ENCODE measurements at places on chromosomes 7 and 10. TPM values are rescaled to one million over a fixed set of nuclear protein-coding genes. Genes with fewer than 3 reads are reported as not detected.
A peak's percentile ranks its signal among the peaks of the same experiment; 100 is the strongest.

The YKT6 gene
- total RNA-seq = 43.8 TPM

The GUSB gene
- total RNA-seq = 61.9 TPM

DNA sequence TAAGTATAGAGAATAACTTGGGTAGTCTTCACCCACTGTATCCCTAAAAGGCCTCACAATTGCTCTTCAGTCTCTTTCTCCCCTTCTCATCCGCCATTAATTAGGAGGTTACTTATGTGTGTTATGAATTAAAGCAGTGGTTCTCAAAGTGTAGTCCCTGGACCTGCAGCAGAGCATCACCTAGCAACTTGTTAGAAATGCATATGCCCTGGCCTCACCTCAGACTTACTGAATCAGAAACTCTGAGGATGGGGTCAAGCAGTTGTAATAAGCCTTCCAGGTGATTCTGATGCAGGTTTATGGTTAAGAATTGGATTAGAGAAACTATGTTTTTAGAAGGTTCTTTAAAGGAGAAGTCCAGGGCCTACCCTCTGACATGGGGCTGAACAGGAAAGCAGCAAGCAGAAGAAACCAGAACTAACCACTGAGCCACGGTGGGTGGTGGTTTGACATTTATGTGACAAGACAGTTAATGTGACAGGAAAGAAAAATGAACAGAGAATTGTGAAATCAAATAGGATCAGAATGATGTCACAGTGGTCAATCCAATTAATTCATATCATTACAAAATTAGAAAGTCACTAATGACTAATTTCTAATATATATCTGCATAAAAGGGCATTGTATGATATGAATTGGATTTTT lies 37.6 kb downstream of the ENTPD1 start:
- no peaks in the 10 kb centered on the region for H3K36me3 ChIP-seq
- DNase-seq = no peak
- H3K4me1 ChIP-seq = peaks cover 10% of the 10 kb centered on the region
- no peak overlapping the region for H3K4me3 ChIP-seq
- H3K27me3 ChIP-seq = no peaks in the 10 kb centered on the region
- H3K27ac ChIP-seq = no peak overlapping the region

GRCh38 chr10:120477021-120477742 lies 20.2 kb downstream of the PLPP4 start:
- H3K27ac ChIP-seq = no peak overlapping the region
- H3K4me3 ChIP-seq = no peak overlapping the region
- H3K4me1 ChIP-seq = no peaks in the 10 kb centered on the region
- no peaks in the 10 kb centered on the region for H3K36me3 ChIP-seq
- H3K27me3 ChIP-seq = no peaks in the 10 kb centered on the region
- DNase-seq = no peak

The ANKRD61 gene
- not detected for total RNA-seq

The PON2 gene
- total RNA-seq = 123 TPM

DNA sequence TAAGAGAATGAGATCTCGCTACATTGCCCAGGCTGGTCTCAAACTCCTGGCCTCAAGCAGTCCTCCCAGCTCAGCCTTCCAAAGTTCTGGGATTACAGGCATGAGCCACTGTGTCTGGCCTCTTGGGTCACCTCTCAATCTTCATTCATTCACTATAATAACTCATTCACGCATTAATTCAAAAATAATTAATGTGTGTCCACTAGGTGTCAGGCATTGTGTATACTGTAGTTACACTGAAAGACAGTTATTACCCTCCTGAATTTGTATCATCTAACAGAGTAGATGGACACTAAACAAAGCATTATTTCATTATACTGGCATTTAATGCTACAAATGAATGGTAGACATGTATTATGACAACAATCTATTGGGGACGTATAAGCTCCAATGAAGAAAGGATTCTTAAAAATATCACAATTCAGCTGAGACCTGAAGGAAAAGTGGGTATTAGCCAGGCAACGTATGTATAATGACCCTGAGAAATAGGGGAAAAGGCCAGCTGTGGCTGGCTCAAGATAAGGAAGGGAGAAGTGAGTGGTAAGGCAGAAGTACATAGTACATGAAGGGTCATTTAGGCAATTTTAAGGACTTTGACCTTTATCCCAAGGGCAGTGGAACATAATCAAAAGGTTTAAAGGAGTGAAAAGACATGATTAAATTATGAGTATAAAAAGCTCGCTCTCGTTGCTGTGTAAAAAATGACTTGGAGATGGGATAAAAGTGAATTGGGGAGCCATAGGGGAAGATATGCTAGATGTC lies 150.7 kb downstream of the BTAF1 start:
- no peaks in the 10 kb centered on the region for H3K27me3 ChIP-seq
- no peak for DNase-seq
- H3K4me1 ChIP-seq = no peaks in the 10 kb centered on the region
- no peak overlapping the region for H3K27ac ChIP-seq
- H3K4me3 ChIP-seq = no peak overlapping the region

DNA sequence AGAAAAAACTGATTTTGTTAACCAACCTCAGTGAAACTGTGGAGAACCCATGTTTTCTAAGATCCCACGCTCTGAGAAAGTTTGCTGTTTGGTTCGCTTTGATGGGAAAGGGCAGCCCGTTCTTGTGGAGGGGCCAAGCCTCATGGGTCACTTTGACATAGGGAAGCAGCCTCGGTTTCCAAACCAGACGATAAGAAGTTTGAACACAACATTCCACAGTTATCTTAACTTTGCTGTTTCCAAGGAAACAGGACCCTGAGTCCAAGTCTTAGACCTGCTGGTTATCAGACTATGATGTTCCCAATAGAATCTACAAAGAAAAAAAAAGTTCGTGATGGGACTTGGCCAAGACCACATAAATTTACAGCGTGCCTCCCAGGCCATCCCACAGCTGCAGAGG lies 182.3 kb downstream of the NRP1 start:
- no peak overlapping the region for H3K27ac ChIP-seq
- H3K4me1 ChIP-seq = peaks cover 6% of the 10 kb centered on the region
- no peaks in the 10 kb centered on the region for H3K36me3 ChIP-seq
- H3K27me3 ChIP-seq = no peaks in the 10 kb centered on the region
- no peak for DNase-seq

DNA sequence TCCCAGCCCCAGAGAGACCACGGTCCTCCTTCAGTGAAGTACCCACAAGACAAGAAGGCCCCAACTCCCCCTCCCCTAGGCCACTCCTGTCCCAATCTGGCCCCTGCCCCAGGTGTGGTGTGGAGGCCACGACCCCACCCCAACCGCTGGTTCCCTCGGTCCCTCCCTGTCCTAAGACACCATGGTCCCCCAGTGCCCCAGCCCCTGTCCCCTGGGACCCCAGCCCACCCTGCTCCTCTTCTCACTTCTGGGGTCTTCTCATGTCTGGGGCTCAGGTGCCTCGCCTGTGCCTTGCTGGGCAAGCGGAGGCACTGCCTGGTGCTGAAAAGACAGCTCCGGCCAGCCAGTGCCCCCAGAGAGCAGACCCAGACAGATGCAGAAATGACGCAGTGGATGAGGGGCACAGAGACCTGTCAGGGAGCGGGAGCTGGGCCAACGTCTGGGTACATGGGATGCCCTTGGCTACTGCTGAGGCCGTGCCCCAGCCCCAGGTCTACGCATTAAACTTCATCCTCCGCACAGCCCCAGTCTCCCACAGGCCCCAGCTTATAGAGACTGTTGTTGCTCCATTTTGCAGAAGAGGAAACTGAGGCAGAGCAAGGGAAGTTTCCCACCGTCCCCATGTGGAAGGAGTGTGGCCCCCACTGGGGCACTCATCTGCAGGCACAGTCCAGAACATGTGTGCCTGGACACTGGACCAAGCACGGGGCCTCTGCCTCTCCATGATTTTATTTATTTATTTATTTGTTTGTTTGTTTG lies 14.8 kb downstream of the GRIFIN start:
- H3K4me3 ChIP-seq = no peak overlapping the region
- H3K36me3 ChIP-seq = no peaks in the 10 kb centered on the region
- H3K4me1 ChIP-seq = no peaks in the 10 kb centered on the region
- no peak overlapping the region for H3K27ac ChIP-seq

DNA sequence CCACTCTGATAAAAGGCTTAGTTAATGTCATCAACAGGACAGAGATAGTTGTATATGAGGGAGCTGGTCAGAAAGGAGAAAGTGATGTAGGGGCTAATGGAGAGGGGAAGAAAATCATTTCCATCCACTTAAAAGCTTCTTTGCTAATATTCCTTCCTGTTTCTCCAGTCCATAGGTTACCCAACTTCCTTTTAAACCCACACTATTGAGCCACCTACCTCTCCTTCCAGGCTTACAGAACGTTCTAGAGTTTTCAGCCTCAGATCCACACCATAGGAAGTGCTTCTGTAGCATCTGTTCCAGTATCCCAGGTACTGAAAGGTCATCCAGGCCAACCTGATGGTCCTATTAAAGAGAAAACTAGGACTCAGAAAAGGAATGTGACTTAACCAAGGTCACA lies 28.2 kb downstream of the STRIP2 start:
- H3K27me3 ChIP-seq = no peaks in the 10 kb centered on the region
- H3K4me1 ChIP-seq = no peaks in the 10 kb centered on the region
- DNase-seq = no peak
- H3K36me3 ChIP-seq = no peaks in the 10 kb centered on the region

DNA sequence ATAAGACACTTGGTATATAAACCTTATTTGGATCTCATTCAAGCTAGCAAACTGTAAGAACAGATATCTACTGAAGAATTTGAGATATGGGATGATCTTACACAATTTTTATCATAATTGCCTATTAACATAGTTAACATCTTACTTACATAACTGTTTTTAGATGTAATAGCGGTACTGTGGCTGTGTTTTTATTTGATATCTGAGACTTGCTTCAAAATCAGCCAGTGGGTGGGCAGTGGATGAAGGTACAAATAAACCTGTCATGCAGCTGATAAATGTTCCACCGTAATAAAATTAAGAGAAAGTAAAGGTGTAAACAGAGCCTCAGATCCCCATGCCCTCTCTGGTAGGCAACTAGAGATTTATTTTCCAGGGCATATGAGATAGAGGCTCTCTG lies 28.4 kb upstream of the PTPRN2 start:
- no peaks in the 10 kb centered on the region for H3K4me1 ChIP-seq
- H3K27ac ChIP-seq = no peak overlapping the region
- no peak for DNase-seq
- no peaks in the 10 kb centered on the region for H3K36me3 ChIP-seq
- H3K27me3 ChIP-seq = no peaks in the 10 kb centered on the region
- H3K4me3 ChIP-seq = no peak overlapping the region

GRCh38 chr10:17783751-17784150 lies 25.4 kb upstream of the MRC1 start:
- H3K36me3 ChIP-seq = no peaks in the 10 kb centered on the region
- no peak overlapping the region for H3K4me3 ChIP-seq
- H3K27me3 ChIP-seq = no peaks in the 10 kb centered on the region
- H3K4me1 ChIP-seq = peaks cover 4% of the 10 kb centered on the region

DNA sequence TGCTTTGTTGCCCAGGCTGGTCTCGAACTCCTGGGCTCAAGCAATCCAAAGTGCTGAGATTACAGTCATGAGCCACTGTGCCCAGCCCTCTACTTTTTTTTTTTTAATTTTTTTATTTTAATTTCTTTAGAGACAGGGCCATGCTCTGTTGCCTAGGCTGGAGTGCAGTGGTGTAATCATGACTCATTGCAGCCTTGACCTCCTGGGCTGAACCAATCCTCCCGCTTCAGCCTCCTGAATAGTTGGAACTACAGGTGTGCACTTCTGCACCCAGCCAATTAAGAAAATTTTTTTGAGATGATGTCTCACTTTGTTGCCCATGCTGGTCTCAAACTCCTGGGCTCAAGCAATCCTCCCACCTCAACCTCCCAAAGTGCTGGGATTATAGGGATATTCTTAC lies 528.6 kb downstream of the GATA3 start:
- no peaks in the 10 kb centered on the region for H3K36me3 ChIP-seq
- H3K27me3 ChIP-seq = no peaks in the 10 kb centered on the region
- H3K27ac ChIP-seq = no peak overlapping the region
- no peaks in the 10 kb centered on the region for H3K4me1 ChIP-seq

GRCh38 chr7:194252-195009 lies 2.1 kb downstream of the FAM20C start:
- peak overlapping the region; percentile 57 for H3K4me3 ChIP-seq
- no peak overlapping the region for H3K27ac ChIP-seq
- H3K4me1 ChIP-seq = peaks cover 21% of the 10 kb centered on the region
- peaks cover 62% of the 10 kb centered on the region for H3K27me3 ChIP-seq

- no peak overlapping the region for H3K27ac ChIP-seq
- no peak overlapping the region for H3K4me3 ChIP-seq
- no peaks in the 10 kb centered on the region for H3K4me1 ChIP-seq
- no peaks in the 10 kb centered on the region for H3K36me3 ChIP-seq
- DNase-seq = no peak
Measured at GRCh38 chr10:62647375-62648092, 157.0 kb upstream of the ADO start.

DNA sequence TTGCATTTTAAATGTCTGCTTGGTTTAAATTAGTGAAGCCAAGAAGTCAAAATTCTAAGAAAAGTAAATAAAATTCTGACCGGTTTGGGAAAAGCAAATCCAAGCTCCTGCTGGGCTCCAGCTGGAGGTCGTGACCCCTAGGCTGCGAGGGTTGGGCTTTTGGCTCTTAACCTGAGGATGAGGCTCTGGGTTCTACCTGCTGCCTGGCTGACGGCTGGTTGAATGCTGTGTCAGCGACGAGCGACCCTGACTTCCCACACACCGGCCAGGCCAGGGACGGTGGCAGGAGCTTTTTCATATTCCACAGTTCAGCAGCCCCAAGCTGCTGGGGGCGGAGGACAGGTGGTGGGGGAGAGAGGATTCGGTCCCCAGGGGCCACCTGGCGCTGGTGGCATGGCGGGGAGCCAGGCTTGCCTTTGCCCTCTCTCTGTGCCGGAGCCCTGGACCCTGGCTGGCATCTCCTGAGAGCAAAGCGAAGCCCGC lies 843 bp upstream of the PLPP4 start:
- peak; percentile 58 for DNase-seq
- peaks cover 76% of the 10 kb centered on the region for H3K27me3 ChIP-seq
- H3K4me1 ChIP-seq = peaks cover 10% of the 10 kb centered on the region

The TAS2R41 gene
- total RNA-seq = not detected

GRCh38 chr7:54989453-54990225 lies 29.2 kb upstream of the EGFR start:
- H3K27ac ChIP-seq = no peak overlapping the region
- no peaks in the 10 kb centered on the region for H3K4me1 ChIP-seq
- no peaks in the 10 kb centered on the region for H3K36me3 ChIP-seq
- no peak for DNase-seq

DNA sequence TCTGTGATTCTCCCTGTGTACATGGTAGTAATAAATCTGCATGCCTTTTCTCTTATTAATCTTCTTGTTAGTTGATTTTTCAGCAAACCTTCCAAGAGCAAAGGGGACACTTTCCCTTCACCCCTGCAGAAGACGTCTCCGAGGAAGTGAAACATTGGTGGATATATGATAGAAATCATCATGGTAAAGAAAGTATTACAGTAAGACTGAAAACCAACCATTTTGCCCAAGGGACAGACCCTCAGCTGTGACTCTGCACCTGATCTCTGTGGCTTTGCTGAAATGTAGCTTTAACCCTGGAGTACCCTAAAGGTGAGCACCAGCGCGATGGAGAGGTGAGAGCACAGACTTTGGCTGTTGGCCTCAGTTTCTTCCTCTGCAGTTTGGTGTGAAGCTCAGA lies 32.8 kb upstream of the MYO3A start:
- H3K27me3 ChIP-seq = peaks cover 30% of the 10 kb centered on the region
- peaks cover 23% of the 10 kb centered on the region for H3K4me1 ChIP-seq
- no peak overlapping the region for H3K27ac ChIP-seq
- no peaks in the 10 kb centered on the region for H3K36me3 ChIP-seq
- DNase-seq = no peak

The IDI2 gene
- not detected for total RNA-seq

All from neural progenitor cell (in vitro differentiated cells).